ENCODE measurements at places on chromosomes 7 and 10. TPM values are rescaled to one million over a fixed set of nuclear protein-coding genes. Genes with fewer than 3 reads are reported as not detected.

The CH25H gene
- total RNA-seq: 1.2 TPM

The CHPF2 gene
- total RNA-seq: 20.8 TPM

The CYP2W1 gene
- not detected for total RNA-seq

The SLC26A3 gene
- not detected for total RNA-seq

The CTAGE8 gene
- not detected for total RNA-seq

The COL13A1 gene
- total RNA-seq: 1.8 TPM

The CYP26C1 gene
- 0.23 TPM for total RNA-seq

The AZGP1 gene
- not detected for total RNA-seq

The NEUROD6 gene
- total RNA-seq: 4.2 TPM

The FAM171A1 gene
- 35.1 TPM for total RNA-seq

The PNLIPRP1 gene
- total RNA-seq: not detected

The LZTS2 gene
- total RNA-seq: 18.5 TPM

The HOXA6 gene
- not detected for total RNA-seq

The PAX4 gene
- not detected for total RNA-seq

The FAM25A gene
- not detected for total RNA-seq

Data from diencephalon (tissue), 1 donor.